Muscle of back (tissue), 13 donors: ENCODE measurements at places on chromosomes 7 and 10. TPM values are rescaled to one million over a fixed set of nuclear protein-coding genes. Genes with fewer than 3 reads are reported as not detected.

GRCh38 chr7:129315960-129316359 is 91.1 kb downstream of the AHCYL2 start:
- DNase-seq = peak; percentile 66

CRHR2 gene
- 1.4 TPM for polyA plus RNA-seq

IGFBP3 gene
- polyA plus RNA-seq = 263 TPM

- peak; percentile 90 for DNase-seq
These were observed 138.4 kb upstream of the TNS3 start for GRCh38 chr7:47720141-47720906.

DNA sequence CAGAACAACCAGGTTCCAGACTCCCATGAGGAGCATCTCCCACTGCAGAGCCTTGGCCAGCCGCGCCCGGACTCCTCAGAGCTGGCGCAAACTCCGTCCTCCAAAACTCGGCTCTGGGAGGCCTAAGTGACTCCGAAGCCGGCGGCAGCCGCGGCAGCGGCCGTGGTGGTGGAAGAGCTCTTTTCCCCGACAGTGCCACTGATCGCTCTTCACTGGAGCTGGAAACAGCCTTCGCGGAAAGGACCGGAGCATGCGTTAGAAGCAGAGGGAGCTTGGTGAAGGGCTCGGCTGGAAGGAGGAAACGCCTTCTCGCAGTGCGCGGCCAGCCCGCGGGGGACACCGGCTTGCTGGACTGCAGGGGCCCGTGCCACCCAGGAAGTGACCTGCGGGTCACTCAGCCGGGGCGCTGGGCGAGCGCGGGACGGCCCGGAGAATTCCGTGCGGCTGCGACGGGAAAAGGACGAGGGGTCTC is 5.0 kb upstream of the HOXA13 start:
- no peak for DNase-seq

DNA sequence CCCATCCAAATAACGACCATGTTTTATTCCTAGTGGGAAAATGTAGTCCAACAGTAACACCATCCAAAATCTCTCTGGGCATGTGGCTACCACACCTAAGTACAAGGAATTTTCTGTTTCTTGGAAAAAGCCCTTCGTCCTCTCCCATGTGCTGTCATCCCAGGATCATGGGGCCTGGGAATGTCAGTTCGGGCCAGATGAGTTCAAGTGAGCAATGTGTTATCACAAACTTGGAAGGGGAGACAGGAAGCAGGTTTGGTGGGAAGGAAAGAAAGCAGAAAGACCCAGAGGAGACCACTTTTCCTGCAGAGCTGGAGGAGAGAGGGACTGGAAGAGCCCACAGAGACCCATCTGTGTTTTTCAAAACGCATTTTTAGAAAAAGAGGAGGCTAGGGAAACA is 110.8 kb downstream of the PLXNA4 start:
- DNase-seq = no peak

CCDC172 gene
- polyA plus RNA-seq = not detected

DNA sequence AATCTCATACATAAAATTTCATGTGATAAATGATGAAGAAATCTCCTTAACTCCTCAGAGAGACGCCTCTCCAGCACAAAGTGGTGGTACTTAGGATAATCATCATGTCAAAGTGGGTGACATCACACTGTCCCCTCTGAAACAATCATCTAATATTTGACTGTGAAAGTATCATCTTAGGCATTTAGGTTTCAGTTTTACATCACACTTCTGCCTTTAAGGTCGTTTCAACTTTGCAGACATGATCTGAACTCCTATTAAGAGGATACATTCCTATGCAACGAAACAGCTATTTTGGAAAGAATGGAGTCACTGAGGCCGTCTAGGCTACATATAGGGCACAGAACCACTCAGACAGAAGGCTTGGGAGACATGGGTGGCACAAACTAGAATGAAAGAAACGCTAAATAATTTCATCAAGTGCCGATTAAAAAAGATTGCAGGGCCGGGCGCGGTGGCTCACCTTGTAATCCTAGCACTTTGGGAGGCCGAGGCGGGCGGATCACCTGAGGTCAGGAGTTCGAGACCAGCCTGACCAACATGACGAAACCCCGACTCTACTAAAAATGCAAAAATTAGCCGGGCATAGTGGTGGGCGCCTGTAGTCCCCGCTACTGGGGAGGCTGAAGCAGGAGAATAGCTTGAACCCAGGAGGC is 2.0 kb downstream of the VOPP1 start:
- DNase-seq = no peak

SLC26A3 gene
- 0.15 TPM for polyA plus RNA-seq

DNA sequence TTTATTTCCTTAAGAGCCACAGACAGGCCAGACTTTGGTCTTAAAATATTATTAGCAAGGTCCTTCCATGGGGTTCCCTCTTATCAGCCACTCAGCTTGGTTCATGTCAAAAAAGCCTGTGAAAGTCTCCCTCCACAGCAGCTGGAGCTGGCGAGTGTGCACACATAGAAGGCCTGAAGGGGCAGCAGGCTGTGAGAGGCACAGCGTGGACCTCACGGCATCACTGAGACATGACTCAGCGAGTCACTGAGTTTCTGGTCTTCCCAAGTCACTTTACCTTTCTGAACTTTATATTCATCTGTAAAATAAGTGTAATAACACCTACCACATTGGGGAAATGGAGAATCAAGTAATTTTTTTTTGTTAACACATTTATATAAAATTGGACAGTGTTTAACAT is 8.7 kb downstream of the TAF3 start:
- DNase-seq = no peak

DNA sequence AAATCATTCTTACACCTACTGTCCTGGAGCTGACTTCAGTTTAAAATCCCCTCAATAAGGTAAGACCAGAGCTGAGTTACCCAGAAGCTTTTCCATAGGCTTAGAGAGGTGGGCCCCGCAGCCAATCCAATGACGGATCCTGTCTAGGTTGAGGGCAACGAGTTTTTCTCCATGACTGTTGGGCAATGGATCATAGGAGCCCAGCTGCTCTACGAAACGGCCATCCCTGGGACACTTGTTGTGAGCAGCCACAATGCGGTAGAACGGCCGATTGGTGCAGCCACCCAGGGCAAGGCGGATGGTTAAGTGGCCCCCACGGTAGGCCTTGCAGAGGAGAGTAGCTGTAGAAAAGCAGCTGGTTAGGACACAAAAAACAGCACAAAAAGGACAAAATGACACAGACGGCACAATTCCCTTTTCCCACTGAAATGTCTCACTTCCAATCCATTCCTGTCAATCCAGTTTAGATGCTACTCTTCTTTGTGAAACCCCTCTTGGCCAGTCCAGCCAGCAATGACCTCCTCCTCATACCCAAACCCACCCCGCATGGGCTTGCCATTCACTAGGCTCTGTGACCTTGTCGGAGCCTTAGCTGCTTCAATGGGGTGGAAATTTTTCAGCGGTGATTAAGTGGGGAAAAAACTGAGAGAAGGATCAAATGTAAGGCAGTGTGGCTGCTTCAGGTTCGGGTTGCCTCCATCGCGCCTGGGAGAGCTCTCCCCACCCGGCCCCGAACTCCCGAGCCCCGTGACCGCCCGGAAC is 580 bp downstream of the MRPS16 start:
- no peak for DNase-seq

GRCh38 chr7:159064121-159064815 is 80.4 kb downstream of the VIPR2 start:
- no peak for DNase-seq

DNA sequence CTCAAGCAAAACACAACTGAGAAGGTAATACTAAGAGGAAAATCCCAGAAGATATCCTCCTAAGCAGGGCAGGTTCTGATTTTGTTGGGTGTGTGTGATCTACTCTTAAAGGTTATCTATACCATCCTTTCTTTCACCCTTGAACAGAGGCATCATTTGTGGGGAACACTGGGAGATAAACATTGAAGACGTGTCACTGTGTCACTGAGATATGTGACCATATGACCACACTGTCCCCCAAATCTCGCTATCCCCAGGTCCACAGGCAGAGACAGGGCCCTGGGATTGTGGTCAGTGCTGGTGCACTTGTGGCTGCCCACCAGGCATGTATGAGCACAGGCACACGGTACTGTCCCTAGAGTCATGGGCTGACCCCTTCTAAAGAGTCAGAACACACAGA is 30.0 kb downstream of the TECTB start:
- DNase-seq = no peak

PAPOLB gene
- polyA plus RNA-seq = not detected

MBL2 gene
- polyA plus RNA-seq = not detected

DNA sequence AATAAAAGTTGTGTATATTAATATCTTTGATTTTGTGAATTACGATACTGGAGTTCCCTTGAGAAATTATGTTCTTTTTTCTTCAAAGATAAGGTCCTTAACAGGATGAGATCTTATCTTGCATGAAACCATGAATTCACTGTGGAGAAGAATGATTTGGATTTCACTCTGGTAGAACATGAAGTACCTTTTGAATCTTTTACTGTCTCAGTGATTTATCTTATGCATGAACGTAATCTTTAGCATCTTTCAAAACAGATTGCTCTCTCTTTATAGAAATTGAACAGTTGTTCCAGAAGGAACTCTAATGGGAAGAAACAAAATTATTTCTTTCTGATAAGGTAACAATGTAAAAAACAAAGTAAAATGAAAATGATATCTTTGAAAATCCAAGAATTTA is 11.0 kb upstream of the ZNF438 start:
- no peak for DNase-seq

GRCh38 chr7:88281749-88282148 is 24.9 kb downstream of the STEAP4 start:
- no peak for DNase-seq
